ENCODE measurements at places on chromosomes 4 and X. TPM values are rescaled to one million over a fixed set of nuclear protein-coding genes. Genes with fewer than 3 reads are reported as not detected.

Gene GYPB
- polyA plus RNA-seq, result not detected

DNA sequence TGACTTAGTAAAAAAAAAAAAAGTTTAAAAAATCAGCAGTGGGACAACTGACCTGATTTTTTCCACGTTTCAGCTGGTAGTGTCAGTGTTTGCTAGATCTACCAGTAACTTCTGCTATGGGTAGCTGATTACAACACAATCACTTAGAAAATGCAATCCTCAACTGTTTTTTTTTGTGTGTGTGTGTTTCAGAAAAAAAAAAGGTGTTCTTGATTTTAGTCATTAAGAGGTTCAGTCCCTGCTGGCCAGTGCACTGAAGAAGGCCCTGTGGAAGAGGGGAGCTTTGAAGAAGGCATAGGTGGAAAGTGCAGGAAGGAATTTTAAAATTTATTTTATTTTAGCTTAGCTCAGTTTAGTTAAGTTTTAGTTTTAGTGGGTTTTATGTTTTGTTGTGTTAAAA is 46.9 kb downstream of the SH2D1A start:
- no peak for DNase-seq

DNA sequence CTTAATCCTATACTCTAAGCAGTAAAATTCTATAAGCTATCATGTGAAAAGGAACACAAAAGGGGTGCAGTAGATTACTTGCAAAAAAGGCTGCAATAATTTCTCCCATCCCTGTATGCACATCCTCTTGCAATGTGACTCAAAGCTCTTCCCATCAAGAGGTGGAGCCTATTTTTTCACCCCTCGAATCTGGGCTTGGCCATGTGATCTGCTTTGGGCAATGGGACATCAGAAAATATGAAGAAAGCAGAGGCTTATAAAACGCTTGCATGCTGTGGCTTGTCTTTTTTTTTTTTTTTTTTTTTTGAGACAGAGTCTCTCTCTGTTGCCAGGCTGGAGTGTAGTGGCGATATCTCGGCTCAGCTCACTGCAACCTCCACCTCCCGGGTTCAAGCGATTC is 33.0 kb downstream of the GEMIN8 start:
- no peak for DNase-seq

DNA sequence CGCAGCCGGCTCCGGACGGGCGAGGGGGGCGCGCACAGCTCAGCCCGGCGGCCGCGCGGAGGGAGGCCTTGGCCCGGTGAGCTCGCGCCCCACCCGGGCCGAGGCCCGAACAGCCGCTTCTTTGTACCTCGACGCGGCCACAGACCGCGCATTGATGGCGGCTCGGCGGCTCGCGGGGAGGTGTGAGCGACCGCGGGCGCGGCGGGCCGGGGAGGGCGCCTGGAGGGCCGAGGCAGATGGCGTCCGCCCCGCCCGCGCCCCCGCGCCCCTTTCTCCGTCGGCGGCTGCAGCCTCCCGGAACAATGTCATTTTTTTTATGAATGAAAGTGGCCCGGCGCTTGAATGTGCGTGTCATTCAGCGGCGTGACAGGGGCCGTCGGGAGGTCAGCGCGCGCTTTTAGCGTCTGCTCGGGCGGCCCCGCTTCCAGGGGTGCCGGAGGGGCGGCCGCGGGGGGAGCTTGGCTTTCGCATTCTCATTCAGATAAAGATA is 1.8 kb downstream of the FGFR3 start:
- DNase-seq, result no peak

Gene GYG2
- polyA plus RNA-seq, result 19.6 TPM

Gene PLAC1
- 2.4 TPM for polyA plus RNA-seq

- DNase-seq, result peak; percentile 56
These were observed 82.5 kb downstream of the TBC1D9 start for GRCh38 chr4:140673729-140674128.

Gene NWD2
- polyA plus RNA-seq, result not detected

Gene TRAM1L1
- 3.7 TPM for polyA plus RNA-seq

DNA sequence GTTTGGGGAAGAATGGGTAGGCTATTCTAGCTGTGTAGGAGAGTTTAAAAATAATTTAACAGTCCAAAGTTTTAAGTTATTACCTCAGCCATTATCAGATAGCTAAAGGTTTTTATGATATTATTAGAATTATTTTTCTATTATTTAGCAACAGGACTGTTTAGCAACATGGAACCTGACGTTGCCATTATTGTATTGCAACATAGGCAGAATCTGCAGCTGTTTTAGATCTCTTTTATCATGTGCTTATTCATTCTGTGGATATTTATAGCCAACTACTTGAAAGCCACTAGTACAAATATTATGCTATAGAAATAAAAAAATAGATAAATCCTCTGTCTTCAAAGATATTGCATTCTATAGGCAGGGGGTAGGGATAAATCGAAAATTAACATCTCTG is 382.0 kb upstream of the TRAM1L1 start:
- DNase-seq, result no peak

- peak; percentile 65 for DNase-seq
These were observed 86.1 kb downstream of the USP46 start for GRCh38 chr4:52572936-52573485.

- no peak for DNase-seq
These were observed 325.3 kb upstream of the RASGEF1B start for GRCh38 chr4:81796790-81797528.

DNA sequence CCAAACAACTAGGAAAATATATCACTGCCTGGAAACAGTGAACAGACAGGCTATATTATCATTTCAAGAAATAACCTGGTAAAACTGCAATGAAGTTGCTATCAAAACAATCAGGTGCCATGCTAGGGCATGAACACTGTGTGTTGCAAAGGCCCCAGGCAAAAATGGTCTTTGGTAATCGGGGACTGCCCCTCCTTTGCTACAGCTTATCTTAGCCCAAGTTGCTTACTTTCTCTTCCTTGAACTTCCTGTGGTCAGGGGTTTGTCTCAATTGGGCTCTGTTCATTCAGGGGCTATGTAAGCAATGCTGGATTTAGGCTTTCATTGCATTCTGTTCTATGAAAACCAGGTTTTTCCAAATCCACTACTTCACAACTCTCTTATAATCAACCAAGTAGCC is 30.4 kb downstream of the SCML1 start:
- no peak for DNase-seq

DNA sequence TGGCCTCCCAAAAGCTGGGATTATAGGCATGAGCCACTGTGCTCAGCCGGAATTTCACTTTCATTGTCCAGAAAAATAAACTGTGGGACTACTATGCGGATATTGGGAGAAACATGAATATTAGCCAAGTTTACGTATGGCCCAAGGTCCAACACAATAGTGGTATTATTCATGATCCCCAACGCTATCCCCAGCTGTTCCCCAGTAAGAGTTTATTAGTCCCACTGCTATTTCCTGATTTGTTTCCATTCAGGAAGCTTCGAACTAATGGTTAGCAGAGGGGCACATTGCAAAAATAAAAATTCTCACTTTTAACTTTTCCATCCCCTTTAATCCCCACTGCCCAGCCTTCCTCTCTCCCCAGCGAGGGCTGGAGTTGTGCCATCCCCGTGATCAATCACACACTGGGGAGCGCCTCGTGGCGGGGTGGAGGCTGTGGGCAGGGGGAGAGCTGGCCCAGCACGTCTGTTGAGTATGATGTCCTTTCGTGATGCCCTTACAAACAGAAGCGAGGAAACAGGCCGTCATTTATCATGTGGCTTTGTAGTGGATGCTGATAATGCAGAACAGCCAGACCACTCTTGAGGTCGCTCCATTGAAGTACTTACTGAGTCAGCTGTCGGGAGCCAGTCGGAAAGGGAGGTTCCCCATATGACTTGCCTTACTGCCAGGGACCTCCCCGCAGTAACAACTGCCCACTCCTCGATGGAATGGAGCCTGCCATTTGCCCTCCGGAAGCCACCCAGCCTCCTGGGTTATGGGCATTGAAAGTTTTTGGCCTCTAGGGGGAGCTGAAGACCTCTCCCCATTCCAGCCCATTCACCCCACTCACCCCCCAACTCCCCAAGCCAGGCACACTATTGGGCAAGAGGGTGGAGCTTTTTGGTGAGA is 117.0 kb downstream of the KDR start:
- no peak for DNase-seq

Gene ANAPC10
- 25.0 TPM for polyA plus RNA-seq

DNA sequence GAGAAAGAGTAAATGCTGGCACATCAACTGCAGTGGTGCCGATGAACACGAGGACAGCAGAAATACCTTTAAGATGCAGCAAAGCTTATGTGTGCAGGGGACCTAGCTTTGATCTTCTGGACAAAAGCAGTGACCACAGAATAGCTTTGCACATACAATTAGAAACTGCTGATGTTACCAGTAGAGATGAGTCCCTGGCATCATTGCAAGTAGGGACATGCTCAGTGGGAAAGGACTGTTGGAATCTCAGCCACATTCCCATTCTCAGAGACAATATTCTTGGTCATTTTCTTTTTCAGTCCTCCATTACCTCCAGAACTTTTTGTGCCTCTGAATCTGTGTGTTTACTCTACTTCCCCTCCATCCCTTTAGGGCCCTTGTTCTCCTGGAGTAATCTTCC is 16.9 kb upstream of the PDLIM3 start:
- DNase-seq, result no peak

GRCh38 chrX:39201305-39201990 is 400.2 kb downstream of the MID1IP1 start:
- no peak for DNase-seq

GRCh38 chr4:162502109-162502508 is 338.3 kb upstream of the FSTL5 start:
- DNase-seq, result no peak

DNA sequence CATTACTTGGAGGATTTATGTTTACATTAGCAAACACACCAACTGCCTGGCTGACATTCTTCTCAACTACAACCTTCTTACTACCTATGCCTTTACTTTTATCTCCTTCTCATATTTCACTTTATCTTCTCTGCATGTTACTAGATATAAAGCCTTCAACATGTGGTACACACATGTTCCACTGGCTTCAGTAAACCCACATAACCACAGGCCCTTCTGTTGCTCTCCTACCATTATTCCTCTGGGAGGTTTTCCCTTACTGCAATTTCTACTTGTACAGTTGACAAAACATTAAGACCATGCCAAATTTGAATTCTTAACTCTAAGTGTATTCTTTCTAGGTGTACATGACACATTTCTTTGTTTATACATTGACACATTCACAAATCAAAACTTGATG is 133.1 kb downstream of the ARAP2 start:
- no peak for DNase-seq

DNA sequence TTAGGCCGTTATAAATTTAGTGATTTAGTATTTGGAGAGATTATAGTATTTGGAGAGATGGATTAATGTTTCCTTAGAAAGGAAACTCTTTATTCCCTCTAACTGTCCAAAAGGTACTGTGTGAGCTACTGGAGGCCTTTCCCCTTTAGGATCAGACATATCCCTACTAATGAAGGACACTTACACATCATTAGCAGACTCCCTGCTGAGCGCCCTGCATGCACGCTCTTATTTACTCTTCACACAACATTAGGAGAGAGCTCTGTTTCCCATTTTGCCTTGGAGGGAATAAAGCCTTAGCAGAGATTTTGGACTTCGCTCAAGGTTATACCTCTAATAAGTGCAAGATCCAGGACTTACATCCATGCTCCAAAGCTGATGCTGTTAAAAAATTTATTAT is 17.8 kb upstream of the STOX2 start:
- DNase-seq, result no peak

DNA sequence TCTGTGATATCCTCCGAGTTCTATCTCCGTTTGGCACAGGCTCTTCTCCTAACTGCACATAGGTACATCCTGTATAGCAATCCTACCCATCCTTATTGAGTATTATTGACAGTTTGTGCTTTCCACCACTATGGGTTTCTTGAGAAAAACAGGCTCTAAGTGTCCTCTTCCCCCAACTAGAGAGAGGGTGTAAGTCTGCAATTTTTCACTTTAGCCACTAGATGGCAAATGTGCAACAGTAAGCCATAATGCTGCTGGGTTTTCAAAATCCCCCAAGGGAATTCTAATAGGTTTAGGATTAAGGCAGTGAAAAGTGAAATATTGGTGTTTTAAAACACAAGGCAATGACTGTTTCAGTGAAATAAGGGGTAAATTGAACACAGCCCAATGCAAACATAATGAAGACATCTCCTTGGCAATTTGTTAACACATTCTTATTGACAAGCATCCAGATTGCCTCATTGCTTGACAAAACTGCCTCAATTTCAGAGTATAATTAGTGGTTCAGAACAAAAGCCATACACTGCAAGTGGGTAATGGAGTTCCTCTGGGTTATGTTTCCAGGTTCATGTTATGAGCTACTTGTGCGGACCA is 239.0 kb upstream of the HTR2C start:
- no peak for DNase-seq

GRCh38 chr4:55321707-55322264 is 24.3 kb upstream of the SRD5A3 start:
- no peak for DNase-seq

- no peak for DNase-seq
These were observed 57.5 kb upstream of the ZCCHC13 start for GRCh38 chrX:74246524-74246923.

Gene CLDN34
- 0.12 TPM for polyA plus RNA-seq

DNA sequence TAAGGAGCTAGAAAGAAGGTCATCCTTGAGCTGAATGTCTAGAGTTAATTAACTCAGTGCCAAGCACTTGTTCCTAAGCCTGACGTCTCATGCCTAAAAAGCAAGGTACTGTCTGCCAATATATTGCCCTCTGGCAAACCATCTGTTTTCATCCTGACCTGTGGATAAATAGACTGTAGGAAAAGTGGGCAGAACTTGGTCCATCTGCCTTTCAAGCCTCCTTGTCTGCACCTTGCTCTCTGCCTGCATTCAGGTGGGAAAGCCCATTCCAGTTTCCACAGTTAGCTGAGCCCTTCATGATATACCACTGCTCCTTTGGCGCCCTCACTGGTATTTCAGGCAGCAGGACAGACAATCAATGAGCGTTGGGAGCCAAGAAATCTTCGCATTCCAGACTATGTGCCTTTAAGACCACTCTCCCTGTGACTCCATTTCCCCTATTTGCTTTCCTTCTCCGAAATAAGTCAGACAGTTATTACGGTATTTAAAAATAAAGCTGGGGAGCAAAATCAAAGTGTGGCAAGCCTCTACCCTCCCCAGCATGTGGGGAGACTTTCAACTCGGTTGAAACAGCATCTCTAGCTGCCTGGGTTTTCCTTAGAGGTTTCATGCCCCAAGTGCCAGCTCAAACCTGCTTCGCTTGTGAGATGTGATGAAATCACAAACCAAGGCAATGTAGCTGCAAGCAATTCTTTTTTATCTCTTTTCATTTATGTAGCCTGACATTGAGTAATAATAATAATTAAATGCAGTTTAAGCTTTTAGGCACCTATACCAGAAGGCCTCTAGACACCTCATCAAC is 2.5 kb upstream of the CCDC149 start:
- no peak for DNase-seq

Gene DUSP9
- not detected for polyA plus RNA-seq

Gene RS1
- polyA plus RNA-seq, result not detected

Data from AG04450 (cell line).